Kasumi-1 (cell line): ENCODE measurements at places on chromosomes 1 and 21.

DNA sequence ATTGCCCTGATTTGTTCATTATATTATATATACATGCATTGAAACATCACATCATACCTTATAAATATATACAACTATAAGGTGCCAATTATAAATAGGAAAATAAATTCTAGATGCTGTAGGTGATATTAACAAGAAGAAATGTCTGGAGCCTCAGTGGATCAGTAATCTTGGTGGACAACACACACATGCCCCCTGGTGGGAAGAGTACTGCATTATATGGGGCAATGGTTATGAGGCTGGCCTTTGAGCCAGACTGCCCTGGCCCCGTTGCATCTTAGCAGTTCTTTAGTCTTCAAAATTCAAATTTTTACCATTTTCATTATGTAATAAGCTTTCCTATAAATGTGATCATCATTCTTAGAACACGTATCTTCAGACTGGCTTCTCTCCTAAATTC lies 335.0 kb upstream of the GREM2 start:
- peak; percentile 41 for DNase-seq

- no peak for DNase-seq
These were observed 23.0 kb upstream of the DNAJC11 start for GRCh38 chr1:6724517-6725141.

GRCh38 chr1:235098547-235098946 lies 30.1 kb downstream of the TOMM20 start:
- no peak for DNase-seq

GRCh38 chr1:155052439-155053395 lies 1.6 kb downstream of the ADAM15 start:
- DNase-seq, result peak; percentile 47
